ENCODE measurements at places on chromosomes 7 and 10.

- DNase-seq: no peak
Measured at GRCh38 chr7:97016381-97017191, 8.0 kb downstream of the DLX5 start.

DNA sequence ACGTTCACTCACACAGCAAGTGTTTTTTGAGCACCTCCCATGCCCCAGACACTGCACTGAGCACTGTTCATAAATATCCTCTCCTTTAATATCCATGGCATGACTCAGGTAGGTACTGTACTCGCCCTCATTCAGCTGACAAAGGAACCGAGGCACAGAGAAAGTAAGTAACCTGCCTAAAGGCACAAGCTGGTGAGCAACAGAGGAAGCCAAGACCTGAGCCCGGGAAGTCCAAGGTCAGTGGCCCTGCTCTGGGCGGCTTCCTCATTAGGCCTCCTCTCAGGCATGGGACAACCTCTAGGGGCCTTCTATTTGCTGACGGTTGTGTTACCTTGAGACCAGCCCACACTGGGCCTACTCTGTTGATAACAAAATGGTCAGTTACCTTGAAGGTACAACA is 45.1 kb upstream of the EZH2 start:
- DNase-seq: no peak

GRCh38 chr7:33399528-33400213 is 270.3 kb downstream of the BBS9 start:
- no peak for DNase-seq

DNA sequence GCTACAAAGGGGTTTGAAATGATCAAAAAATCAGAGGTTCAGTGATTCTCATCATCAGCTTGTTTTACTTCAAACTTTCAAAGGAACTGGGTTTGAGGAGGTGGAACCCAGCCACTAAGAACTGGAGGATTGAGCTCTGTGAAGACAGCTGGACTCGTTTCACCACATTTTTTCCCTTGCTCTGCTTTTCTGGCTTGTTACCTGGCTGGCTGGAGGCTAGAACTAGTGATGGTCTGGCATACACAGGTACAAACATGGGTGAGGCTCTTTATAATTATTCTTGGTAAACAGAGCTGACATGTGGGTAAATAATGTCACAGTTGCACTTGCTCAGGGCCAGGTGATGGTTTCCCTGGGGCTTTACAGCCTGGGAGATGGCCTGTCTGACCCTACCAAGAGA is 352.5 kb downstream of the FGFR2 start:
- DNase-seq: no peak

GRCh38 chr10:11334436-11334835 is 277.0 kb downstream of the USP6NL start:
- DNase-seq: no peak

DNA sequence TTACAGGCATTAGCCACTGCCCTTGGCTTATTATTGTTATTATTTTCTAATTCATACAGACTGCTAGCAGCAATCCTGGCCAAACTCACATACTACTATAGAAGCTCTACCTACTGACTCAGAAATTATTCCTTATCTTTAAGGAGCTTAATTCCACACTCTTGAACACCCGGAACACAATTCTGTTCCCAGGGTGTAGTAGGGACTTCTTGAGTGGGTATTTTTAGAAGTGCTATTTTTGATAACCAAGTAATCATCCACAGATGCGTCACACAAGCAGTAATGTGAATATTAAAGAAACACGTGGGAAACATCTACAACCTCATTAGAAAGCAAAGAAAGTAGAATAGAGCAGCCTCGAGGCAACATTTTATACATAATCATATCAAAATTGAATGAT is 149.2 kb downstream of the PTEN start:
- no peak for DNase-seq

- DNase-seq: no peak
Measured at GRCh38 chr7:112515989-112516388, 35.2 kb downstream of the LSMEM1 start.

DNA sequence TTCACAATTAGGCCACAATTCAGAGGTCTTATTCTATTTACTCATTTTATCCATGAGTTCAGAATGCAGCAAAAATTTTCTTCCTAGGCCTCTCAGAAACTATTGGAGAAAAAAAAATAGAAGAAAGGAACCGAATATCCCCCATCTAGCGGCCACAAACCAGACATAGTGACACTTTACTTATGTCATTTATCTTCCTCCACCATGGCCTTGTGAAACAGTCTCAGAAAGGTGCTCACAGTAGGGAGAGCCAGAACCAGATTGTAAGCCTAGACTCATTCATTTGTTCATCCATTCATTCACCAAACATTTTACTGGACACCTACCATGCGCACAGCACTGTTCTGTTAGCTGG is 16.0 kb downstream of the CREB3L2 start:
- no peak for DNase-seq

DNA sequence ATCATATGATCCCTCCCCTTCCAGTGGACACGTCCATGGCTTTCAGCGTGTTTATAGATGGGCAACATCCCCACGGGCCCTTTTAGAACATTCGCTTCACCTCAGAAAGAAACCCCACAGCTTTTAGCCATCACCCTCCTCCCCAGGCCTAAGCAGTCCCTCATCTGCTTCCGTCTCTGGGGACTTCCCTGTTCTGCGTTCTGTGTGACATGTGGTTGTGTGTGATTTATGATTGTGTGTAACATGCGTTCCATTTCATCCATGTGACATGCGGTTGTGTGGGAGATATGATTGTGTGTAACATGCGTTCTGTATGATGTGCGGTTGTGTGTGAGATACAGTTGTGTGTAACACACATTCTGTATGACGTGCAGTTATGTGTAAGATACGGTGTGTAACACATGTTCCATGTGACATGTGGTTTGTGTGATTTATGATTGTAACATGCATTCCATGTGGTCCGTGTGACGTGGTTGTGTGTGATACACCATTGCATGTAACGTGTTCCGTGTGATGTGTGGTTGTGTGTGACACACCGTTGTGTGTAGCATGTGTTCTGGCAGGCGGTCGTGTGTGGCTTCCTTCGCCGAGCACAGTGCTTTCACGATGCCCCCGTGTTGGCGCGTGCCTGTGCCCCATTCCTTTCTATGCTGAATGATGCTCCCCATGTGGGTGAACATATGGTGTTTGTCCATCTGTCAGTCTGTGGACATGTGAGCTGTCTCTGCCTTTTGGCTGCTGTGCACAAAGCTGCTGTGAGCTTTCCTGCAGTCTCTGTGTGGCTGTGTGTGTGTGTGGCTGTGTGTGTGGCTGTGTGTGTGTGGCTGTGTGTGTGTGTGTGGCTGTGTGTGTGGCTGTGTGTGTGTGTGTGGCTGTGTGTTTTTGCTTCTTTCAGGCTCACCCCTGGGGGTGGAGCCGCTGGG is 26.2 kb downstream of the PWWP2B start:
- DNase-seq: no peak

- DNase-seq: no peak
Measured at GRCh38 chr10:6009150-6009549, 31.8 kb upstream of the IL15RA start.

DNA sequence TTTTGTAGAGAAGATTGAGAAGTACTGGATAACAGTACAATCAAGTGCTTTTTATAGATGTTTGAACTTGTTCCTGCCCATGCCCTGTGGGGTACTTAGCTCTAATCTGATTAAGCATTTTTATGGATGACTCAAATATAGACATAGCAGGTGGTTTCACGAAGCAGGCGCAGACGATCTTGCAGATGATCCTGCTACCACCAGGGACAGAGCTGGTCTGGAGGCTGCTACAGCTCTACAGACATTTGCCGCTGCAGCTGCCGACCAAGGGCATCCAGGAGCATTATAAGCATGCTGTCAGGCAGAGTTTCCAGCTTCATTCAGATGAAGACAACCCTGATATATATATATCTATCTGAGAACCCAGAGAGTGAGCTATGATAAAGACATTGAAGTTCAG is 650.4 kb downstream of the NXPH1 start:
- DNase-seq: no peak

DNA sequence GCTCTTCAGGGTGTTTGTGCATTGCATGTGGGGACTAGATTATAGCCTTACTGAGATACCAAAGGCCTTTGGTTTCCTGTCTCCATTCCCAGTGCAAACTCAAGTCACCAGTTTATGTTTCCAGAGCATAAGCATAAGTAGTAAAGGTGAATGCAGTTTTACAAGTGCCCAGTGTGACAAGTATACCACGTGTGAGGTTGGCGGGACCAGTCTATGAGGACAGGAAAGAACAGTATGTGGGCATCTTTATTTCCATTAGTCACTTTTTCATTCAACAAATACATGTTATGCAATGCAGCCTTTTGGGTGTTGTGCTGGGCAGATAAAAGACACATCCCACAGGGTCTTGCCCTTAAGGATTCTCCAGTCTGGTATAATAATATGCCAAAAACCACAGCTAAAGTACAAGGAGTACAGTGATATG is 146.5 kb downstream of the ARID5B start:
- no peak for DNase-seq

DNA sequence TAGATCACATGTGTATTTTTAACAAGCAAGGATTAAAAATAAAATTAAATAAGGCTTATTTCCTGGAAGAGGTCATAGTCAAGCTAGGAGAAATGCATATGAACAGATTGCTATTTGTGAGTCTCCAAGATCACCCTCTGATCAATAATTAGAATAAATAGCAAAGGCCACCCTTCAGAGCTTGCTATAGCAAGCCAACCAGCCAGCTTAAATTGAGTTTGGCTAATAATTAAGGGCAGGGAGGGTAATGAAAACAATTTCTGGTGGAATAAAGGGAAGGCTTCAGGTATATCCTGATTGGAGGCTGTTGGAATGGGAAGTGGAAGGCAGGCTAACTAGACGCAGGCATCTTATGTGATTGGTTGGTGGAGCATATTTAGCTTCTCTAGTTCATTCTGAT is 403.5 kb downstream of the ARL4A start:
- no peak for DNase-seq

DNA sequence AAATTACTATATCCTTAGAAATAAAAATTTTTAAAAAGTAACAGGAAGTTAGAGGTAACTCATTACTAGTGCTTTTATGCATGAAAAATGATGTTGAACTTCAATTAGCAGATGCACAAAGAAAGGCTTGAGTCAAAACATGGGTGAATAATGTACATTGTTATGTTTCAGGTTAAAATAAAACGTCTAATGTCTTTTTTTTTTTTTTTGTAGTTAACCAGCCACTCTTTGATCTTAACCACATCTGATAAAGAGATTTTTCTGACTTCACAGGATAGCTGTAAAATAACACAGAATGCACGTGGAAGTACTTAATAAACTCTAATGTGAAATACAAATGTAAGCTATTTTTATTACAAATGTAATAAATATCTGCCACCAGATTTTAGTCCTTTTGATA is 61.7 kb downstream of the GSAP start:
- no peak for DNase-seq

DNA sequence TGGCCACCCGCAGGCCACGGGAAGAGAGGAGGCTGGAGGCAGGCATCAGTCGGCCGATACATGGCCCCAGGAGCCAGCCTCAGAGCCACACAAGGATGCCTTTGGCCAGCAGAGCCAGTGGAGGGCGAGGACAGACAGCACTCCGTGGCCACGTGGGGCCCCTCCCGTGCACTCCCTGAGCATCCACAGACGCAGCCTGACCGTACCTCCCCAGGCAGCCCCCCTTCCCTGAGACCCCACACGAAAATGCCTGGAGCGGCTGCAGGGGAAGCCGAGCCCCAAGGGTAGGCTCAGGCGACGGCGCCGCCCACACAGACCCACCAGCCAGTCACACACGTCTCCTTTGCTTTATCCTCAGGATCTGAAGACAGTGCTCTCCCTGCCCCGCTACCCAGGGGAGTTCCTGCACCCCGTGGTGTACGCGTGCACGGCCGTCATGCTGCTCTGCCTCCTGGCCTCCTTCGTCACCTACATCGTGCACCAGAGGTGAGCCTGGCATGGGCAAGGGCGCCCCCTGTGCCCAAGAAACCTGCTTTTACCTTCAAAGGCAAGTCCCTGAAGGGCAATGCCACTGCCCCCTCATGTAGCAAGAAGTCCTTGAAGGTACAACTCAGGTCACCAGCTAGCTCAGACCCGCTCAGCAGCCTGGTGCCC is 9.0 kb downstream of the ADGRA1 start:
- no peak for DNase-seq

- no peak for DNase-seq
Measured at GRCh38 chr7:53466371-53466770, 430.9 kb downstream of the POM121L12 start.

DNA sequence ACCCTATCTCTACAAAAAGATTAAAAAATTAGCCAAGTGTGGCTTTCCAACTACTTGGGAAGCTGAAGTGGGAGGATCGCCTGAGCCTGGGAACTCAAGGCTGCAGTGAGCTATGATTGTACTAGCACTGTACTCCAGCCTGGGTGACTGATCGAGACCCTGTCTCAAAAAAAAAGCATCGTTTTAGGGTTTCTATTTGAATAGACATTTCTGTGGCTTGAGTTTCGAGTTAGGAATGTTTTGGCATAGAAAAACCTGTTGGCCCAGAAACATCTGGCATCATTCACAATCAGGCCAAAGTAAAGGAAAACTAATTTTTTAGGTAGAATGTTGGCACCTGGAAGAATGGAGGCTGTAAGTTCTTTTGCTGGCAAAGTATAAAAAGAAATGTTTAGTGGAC is 72.4 kb downstream of the AUTS2 start:
- no peak for DNase-seq

- DNase-seq: no peak
Measured at GRCh38 chr10:98460837-98461499, 14.2 kb upstream of the HPS1 start.

DNA sequence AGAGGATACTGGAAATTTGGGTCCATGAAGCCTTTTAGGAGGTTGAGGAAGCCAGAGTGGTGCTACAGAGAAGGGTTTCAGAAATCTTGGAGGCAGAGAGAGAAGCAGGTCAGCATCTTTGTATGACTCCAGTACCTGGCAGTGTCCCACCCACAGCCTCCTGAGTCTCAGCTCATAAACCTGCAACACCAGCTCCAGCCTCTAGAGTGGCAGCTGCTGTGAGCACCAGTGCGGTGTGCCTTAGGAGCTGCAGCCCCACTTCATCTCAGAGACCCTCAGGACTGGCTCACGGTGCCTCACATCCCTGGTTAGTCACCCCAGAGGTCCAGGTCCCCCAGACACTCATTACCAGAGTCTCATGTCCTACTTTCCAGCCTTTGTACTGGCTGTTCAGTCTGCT is 84.8 kb upstream of the PRKAR2B start:
- no peak for DNase-seq

- no peak for DNase-seq
Measured at GRCh38 chr10:84452003-84452402, 123.6 kb downstream of the CCSER2 start.

- no peak for DNase-seq
Measured at GRCh38 chr7:116328161-116328560, 117.8 kb downstream of the TES start.

DNA sequence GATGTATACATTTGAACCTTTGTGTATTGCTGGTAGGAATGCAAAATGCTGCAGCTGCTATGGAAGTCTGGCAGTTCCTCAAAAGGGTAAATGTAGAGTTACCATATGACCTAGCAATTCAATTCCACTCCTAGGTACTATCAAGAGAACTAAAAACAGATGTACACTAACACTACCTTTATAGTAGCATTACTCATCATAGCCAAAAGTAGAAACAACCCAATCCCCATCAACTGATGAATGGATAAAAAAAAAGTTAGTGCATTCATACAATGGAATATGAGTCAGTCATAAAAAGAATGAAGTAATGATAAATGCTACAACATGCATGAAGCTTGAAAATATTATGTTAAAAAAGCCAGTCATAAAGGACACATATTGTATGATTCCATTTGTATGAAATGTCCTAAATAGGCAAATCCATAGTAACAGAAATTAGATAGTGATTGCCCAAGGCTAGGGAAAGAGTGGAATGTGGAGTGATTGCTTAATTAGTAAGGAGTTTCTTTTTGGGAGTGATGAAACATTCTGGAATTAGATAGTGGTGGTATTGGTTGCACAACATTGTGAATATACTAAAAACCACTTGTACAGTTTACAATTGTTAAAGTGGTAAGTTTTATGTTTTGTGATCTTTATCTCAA is 96.4 kb upstream of the AOAH start:
- no peak for DNase-seq

Measured in effector memory CD4-positive, alpha-beta T cell (primary cell).